Stimulated activated CD8-positive, alpha-beta memory T cell treated with anti-CD3 and anti-CD28 coated beads, Interleukin-4, amount 100 ng/mL, for 4 hours (primary cell): ENCODE measurements at places on chromosomes 12 and 14.

DNA sequence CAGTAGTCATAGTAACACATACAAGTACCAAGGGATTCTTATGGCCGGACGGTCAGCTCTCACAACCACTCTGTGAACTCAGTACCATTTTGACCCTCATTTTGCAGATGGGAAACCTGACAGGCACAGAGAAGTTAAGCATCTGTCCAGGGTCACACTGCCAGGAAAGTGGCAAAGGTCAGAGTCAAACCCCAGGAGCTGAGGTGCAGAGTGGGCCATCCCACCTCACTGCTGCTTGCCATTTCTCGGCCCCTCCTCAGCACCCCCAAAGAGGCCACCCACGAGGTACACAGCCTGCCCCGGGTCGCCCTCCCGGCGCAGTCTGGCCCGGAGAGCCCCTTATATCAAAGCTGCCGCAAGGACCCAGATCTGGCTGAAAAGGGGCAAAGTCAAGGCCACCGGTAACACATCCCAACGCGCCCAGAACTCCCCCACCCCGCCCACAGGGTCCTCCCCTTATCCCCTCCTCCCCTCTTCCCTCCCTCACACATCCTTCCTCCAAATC is 1.7 kb downstream of the NCOR2 start:
- no peak for DNase-seq

- no peak for DNase-seq
Observed at GRCh38 chr12:111352296-111352993, 16.4 kb downstream of the PHETA1 start.

- DNase-seq = no peak
Observed at GRCh38 chr14:65517635-65518542, 105.4 kb downstream of the FUT8 start.

- DNase-seq = no peak
Observed at GRCh38 chr14:25110106-25110505, 60.2 kb upstream of the STXBP6 start.

DNA sequence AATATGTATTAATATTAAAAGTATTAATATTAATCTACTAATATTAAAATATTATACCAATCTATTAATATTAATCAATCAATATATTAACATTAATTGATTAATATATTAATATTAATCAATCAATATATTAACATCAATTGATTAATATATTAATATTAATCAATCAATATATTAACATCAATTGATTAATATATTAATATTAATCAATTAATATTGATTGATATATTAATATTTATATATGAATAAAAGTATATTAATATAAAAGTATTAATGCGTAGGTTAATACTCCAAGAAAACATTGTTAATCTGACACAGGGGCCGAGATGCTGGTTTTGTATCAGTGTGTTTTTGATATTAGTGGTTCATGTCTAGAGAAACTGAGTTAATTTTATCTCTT is 1430.1 kb upstream of the SEL1L start:
- no peak for DNase-seq

- no peak for DNase-seq
Observed at GRCh38 chr14:68047906-68048305, 228.3 kb downstream of the RAD51B start.

DNA sequence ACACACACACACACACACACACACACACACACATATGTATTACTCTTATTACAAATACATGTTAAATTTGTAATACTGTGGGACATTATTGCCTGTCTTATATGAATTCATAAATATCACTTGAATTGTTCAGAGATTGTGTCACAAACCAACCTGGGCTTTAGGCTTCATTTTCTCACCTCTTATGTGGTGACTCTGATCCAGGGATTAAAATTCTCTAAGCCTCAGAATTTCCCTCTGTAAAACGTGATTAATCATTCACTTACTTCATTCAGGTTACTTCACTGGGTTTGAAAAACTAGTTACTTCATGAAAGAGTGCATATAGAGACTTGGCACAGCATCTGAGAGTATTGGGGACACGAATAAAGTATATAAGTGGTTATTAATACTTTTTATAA is 240.3 kb upstream of the PDZRN4 start:
- DNase-seq = no peak
